SK-N-MC (cell line): ENCODE measurements at places on chromosomes 13 and 19.

GRCh38 chr13:32736648-32737047 is 150.4 kb downstream of the PDS5B start:
- no peak for DNase-seq

- no peak for DNase-seq
Observed at GRCh38 chr19:8307400-8307964, 676 bp downstream of the CD320 start.

DNA sequence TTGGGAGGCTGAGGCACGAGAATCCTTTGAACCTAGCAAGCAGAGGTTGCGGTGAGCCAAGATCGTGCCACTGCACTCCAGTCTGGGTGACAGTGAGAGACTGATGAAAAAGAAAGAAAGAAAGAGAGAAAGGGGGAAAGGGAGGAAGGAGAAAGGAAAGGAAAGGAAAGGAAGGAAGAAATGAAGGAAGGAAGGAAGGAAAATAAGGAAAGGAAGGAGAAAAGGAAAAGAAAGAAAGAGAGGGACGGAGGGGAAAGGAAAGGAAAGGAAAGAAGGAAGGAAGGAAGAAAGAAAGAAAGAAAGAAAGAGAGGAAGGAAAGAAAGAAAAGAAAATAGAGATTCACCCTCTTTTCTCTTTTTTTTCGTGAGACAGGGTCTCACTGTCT is 8.7 kb downstream of the PDE4A start:
- DNase-seq, result no peak

DNA sequence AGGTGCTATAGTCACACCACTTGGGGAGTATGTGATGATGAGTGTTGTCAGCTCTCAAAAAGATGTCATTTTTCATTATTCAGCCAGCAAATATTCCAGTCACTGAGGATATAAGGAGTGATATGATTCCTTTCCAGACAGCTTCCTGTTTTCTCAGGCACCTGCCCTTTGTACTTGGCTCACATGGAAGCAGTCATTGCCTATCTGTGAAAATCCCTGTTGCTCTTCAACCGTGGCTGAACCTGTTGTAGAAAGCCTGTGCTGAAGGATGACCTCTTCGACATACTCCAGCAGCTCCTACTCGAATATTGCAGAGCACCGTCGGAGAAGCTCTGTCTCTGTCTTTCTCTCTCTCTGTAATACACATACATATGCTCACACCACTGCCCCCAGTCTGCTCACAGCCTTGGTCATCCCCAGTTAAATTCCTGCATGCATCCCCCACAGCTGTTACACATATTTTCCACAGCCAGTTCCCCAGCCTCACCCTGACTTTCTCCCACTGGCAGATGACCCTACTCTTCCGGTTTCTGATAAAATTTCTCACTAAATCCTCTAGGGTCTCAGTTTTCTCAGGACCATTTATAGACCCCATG is 204.2 kb upstream of the ARGLU1 start:
- no peak for DNase-seq
